ENCODE measurements at places on chromosomes 16 and 17. TPM values are rescaled to one million over a fixed set of nuclear protein-coding genes. Genes with fewer than 3 reads are reported as not detected.

Gene KRTAP9-8
- total RNA-seq = not detected

Gene PLEKHH3
- total RNA-seq = 0.73 TPM

Gene SMARCD2
- total RNA-seq = 100.0 TPM

Gene SOCS3
- 162 TPM for total RNA-seq

Gene RETREG3
- 28.3 TPM for total RNA-seq

Gene HOXB3
- 1.2 TPM for total RNA-seq

Gene KRT32
- not detected for total RNA-seq

Gene TNFSF12
- 10.9 TPM for total RNA-seq

Gene SHISA6
- not detected for total RNA-seq

Gene DLX4
- total RNA-seq = 0.86 TPM

Gene PYDC1
- not detected for total RNA-seq

Measured in activated CD4-positive, alpha-beta T cell treated with anti-CD3 and anti-CD28 coated beads for 36 hours (primary cell).